ENCODE measurements at places on chromosomes 7 and 10.

DNA sequence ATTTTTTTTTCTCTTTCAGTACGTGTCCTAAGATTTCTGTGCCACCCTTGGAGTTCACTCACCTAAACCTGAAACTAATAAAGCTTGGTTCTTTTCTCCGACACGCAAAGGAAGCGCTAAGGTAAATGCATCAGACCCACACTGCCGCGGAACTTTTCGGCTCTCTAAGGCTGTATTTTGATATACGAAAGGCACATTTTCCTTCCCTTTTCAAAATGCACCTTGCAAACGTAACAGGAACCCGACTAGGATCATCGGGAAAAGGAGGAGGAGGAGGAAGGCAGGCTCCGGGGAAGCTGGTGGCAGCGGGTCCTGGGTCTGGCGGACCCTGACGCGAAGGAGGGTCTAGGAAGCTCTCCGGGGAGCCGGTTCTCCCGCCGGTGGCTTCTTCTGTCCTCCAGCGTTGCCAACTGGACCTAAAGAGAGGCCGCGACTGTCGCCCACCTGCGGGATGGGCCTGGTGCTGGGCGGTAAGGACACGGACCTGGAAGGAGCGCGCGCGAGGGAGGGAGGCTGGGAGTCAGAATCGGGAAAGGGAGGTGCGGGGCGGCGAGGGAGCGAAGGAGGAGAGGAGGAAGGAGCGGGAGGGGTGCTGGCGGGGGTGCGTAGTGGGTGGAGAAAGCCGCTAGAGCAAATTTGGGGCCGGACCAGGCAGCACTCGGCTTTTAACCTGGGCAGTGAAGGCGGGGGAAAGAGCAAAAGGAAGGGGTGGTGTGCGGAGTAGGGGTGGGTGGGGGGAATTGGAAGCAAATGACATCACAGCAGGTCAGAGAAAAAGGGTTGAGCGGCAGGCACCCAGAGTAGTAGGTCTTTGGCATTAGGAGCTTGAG is at the start of gene CFTR:
Gene CFTR, plus strand, starts transcription at position 801 of the 830 bp plus-strand sequence. CDS start 70 bp downstream, outside the sequence.
- DNase-seq = no peak

DNA sequence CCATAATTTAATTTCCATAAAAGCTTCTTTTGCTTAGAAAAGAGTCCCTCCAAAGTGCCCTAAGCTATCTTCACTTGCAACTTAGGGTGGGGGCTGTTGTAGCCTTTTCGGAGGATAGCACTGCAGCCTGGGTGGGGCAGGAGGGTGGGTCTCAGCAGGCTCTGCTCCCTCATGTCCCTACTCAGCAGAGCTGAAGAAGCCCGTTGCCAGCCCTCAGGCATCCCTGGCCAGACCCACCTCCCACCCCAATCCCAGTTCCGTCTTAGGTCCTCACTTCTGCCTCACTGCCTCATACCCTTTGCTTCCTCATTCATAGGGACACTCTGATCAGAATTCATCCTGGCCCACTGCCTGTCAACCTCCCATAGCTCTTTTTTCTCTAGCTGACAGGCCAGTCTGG is 99.8 kb upstream of the ZMIZ1 start:
- DNase-seq = no peak

DNA sequence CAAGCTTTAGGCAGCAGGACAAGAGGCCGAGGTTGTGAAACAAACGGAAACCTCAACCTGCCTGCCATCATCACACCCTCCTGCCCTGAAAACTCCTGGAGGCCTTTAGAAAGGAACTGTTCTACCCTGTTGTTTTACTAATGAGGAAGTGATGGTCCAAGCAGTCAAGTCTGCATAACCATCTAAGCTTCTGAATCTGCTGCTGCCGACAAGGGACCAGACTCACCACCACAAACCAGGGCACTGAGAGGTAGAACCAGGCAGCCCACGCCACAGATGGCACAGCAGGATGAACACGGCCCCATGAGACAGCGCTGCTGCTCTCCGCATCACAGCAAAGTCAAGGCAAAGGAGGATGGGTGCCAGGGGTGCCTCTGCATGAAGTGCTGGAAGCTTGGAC is 209.4 kb downstream of the CELF2 start:
- no peak for DNase-seq

DNA sequence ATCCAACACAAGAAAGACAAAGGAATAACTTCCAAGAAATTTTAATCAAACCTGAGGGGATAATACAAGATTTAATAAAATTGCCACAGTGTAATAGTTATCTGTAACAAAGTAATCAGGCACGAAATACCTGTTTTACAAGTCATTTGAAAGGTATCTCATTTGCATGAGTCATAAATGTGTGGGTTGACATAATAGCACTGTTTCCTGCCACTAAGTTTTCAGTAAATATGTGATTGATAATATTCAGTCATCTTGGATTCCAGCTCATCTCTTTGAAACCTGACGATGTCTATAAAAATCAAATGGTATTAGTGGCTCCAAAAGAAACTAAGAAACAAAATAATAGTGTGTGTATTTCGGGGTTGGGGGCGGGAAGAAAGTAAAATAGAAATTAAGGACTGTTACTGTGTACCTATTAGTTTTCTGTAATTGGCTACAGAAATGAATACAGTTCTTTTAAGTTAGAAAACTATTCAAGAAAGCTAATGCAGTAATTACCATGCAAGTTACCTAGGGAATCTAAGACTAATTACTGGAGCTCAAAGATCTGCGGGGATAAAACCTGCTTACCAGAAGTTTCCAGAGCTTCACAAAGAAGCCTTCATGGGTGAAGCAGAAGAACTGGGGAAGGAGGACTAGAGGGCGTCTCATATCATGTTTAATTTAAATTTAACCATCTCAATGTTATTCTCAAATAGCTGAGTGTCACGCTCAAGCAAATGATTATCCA is 100.7 kb downstream of the ST8SIA6 start:
- DNase-seq = no peak

GRCh38 chr10:122181041-122181732 is 89.9 kb upstream of the BTBD16 start:
- DNase-seq = no peak

DNA sequence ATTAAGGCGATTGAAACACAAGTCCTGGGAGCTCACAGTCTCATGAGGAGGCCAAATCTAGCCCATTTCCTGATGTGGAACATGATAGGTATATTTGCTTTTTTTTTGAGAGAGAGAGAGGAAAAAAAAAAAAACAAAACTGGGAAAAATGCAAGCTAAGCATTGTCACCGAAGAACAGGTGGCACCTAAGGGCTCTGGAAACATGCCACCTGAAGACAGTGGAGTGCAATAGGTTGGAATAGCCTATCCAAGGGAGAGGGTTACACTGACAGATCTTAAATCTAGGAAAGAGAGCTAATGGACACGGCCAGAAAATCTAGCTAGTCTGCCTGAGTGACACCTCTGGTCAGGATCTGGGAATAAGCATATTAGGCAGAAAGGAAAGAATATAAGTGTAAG is 110.2 kb downstream of the SRI start:
- no peak for DNase-seq

DNA sequence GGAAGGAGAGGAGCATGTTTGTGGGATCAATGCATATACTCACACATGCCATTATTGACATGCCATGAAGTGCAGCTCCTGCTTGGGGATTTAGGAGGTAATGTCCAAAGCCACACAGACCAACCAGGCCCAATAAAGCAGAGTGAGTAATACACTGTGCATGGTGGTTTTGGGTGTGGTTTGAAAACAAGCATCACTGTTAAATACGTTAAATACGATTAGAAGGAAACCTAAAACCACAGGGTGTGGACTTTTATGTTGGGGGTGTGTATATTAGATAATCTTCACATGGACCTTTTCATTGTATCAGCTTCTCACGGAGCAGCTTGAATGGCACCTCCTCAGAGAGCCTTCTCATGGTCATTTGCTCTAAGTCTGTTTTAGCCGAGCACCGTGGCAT is 10.4 kb upstream of the EIF3A start:
- no peak for DNase-seq

GRCh38 chr7:154794147-154794780 is 208.7 kb downstream of the PAXIP1 start:
- DNase-seq = no peak

DNA sequence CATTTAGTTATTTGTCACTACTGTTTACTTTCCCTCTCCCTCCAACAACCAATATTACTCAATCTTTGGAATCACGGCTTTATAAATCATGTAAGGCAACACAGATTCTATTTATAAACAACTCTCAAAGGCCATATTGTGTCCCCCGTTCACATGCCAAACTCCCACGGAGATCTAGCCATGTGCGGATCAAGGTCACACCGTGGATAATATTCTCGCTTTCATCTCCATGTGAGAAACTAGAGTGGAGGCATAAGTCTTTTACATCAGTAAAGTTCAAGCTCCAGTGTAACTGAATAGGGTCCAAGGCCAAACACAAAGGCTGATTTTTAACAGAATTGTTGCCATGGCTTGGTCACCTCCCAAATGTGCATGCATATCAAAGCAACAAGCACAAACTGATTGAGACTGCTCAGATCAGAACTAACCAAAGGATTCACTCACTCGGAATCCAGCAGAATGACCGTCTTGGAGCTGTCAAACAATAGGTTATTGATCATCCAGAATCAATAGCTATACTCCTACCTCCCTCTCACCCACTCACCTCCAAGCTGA is 569.5 kb upstream of the LRRN3 start:
- no peak for DNase-seq

DNA sequence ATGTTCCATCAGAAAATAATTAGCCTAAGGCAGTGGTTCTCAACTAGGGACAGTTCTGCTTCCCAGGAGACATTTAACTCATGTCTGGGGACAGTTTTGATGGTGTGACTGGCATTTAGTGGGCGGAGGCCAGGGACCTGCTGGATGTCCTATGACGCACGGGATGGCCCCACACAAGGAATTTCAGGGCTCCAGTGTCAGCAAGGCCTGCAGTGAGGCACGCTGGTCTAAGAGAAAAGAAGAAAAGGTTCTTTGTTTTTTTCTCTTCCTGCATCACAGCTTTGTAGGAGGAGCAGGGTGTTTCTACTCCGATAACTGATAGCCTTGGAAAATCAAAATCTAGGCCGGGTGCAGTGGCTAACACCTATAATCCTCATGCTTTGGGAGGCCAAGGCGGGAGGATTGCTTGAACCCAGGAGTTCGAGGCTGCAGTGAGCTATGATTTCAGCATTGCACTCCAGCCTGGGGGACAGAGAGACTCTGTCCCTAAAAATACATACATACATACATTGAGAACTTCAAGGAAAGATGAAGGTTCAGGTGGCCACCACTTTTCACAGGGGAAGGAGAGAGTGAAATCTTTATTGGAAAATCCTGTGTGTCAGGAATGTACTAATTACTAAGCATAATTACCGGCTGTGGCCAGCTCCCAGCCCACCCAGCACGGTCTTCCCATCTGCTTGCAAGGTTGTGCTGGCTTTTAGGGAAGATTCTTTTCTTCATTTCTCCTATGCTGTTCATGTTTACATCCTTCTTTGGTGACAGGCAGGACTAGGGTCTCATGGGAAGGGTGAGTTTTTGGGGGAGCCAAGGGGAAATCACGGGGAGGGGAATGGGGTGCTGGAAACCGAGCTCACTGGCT is 150.4 kb downstream of the ACTR3B start:
- DNase-seq = no peak

GRCh38 chr7:18222636-18223035 is 195.0 kb upstream of the PRPS1L1 start:
- DNase-seq = no peak
